GM12892 (cell line): ENCODE measurements at places on chromosomes 4 and X.

GRCh38 chr4:114251020-114251419 lies 271.6 kb upstream of the ARSJ start:
- DNase-seq, result no peak

- DNase-seq, result no peak
These were observed 660.3 kb upstream of the PRKX start for GRCh38 chrX:4373791-4374190.

DNA sequence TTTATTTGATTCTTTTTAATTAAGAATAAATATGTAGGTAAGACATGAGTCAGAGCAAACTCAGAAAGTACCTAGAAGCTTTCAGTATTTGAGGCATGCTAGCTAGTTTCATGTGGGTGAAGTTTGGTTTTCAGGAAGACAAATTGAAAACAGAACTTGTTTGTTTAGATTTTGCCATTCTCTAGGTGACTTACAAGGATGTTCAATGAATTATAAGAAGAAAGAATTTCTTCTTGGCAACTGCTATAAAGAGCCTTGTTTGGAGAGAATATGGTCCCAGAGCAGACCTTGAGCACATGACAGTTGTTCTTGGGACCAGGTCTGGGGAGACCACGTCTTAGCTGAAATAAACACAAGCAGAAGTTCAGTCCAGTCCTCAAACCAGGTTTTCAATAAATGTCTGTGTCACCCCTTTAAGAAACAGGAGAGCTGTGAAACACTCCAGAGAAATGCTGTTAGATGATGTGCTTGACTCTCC lies 38.0 kb upstream of the IL21 start:
- no peak for DNase-seq

GRCh38 chrX:135420831-135421230 lies 913 bp upstream of the SMIM10L2A start:
- no peak for DNase-seq

DNA sequence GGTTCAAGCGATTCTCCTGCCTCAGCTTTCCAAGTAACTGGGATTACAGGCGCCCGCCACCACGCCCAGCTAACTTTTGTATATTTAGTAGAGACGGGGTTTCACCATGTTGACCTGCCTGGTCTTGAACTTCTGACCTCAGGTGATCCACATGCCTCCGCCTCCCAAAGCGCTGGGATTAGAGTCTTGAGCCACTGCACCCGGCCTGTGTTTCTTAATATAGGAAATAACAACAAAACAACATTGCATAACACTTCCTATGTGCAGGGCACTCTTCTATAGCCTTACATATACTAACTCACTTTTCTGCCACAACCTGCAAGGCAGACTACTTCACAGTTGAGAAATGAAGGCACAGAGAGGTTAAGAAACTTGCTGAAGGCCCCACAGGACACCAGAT lies 12.8 kb upstream of the TMEM131L start:
- no peak for DNase-seq

DNA sequence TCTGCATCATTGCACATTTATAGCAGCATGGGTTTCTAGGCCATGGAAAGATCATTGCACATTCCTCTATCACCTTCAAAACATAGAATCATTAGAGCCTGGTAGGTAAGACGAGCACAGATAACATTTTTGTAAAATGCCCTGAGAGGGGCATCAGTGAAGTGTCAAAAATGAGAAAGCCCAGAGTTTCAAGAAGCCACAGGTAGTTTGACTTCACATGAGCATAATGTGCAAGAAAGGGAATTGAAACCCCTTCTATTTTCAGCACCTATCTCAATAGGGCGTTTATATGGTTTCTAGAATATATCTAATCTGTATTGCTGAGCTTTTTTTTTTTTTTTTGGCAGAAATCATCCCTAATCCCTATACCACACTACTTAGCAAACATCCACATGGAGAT lies 2441.7 kb downstream of the ARAP2 start:
- DNase-seq, result no peak

- no peak for DNase-seq
These were observed 4.8 kb upstream of the RELL1 start for GRCh38 chr4:37690976-37691375.
